Cortex of kidney (tissue), 1 donor: ENCODE measurements at places on chromosomes 5 and 9.

- no peak for DNase-seq
These were observed 208.6 kb downstream of the TSSK1B start for GRCh38 chr5:113226116-113226736.

DNA sequence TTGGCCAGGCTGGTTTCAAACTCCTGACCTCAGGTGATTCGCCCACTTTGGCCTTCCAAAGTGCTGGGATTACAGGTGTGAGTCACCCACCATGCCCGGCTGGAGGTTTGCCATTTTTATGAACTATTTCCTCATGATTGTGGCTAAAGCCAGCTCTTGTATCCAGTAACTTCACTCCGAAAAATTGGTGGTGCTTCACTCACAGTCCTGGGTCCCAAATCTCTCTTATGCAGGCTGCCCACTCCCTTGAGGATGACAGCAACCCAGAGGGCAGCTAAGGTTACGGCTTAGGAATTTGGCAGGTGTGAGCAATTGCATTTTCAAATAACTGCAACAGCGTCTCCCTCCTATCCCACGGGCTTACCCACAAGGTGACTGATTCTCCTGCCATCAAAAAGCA lies 23.4 kb upstream of the FUBP3 start:
- DNase-seq, result no peak

GRCh38 chr5:135229122-135229521 lies 169.9 kb downstream of the MACROH2A1 start:
- DNase-seq, result no peak

DNA sequence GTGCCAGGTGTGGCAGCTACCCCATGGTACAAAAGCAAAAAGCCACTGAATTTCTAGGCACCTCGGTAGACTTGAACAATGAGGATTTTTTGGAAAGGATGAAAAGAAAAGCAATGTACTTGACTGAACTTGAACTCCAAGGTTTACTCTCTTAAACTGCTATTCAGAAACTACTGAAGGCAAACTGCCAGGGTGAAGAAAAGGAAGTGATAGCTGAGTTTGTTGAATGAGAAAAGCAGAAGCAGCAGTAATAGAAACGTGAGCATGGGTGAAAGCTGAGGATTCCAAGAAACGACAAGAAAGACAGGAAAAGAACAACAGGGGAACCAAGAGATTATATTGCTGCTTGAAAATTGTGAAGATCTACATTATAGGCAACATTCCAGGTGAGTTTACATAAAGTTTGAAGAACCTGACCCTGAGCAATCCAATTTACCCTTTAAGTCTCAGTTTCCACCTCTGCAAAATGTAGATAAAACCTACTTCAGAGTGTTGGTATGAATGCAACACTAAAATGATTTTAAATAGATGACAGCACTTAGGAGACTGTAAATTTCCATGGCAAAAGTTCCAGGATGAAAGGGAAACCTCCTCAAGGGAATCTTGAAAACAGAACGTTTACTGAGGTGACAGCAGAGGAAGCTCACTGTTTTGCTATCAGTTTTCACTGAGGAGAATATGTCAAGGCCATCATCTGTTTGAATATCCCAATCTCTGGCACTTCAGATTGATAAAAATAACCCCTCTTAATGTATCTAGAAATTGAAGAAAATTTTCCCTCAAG lies 245.8 kb downstream of the SPATA31D1 start:
- DNase-seq, result no peak

- DNase-seq, result no peak
These were observed 19.7 kb downstream of the RAI14 start for GRCh38 chr5:34675857-34676256.

DNA sequence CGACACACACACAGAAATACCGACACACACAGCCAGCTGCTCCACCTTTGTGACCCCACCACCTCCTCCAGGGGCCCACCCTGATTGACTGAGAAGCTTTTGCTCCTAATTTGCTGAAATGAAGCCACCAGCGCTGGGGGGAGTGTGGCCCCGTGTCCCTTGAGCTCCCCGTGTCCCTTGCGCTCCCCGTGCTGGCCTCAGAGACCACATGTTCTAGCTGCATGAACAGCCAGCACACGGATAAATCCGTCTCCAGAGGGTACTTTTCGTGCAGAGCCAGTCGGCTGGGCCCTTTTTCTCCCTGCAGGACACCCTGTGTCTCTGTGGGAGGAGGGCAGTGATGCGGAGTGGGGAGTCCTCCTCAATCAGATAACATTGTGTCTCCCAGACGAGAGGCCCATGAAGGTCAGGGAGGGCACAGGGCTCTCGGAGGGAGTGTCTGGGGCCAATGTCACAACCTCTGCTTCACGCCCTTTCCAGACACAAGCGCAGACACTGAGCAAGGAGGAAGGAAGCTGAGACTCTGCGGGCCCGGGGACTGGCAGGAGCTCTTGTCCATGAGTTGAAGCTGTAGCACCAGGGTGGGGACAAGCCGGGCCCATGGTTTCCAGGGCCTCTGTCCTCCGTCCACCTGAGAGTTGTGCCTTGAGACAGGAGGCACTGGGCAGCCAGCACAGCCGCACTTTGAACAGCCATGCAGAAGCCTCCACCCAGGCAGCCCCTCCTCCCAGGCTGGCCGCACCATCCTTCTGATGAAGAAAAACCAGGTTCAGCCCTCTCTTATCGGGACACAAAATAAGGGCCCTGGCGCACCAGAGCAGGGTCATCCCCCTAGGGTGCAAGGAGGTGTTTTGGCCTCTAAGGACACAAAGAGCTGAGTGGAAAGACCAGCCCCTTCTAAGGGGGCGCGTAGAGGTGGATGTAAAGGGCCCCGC lies 36.4 kb upstream of the SLC6A19 start:
- no peak for DNase-seq

GRCh38 chr9:27572566-27572917 lies 739 bp downstream of the C9orf72 start:
- DNase-seq, result no peak

GRCh38 chr5:127650649-127651048 lies 1.8 kb downstream of the CTXN3 start:
- no peak for DNase-seq

GRCh38 chr5:53326424-53327153 lies 153.8 kb upstream of the FST start:
- no peak for DNase-seq

GRCh38 chr5:111779922-111780292 lies 22.9 kb upstream of the NREP start:
- DNase-seq, result no peak

GRCh38 chr5:78568676-78569075 lies 79.9 kb downstream of the LHFPL2 start:
- no peak for DNase-seq

GRCh38 chr9:40913928-40914673 lies 214.4 kb downstream of the FOXD4L6 start:
- no peak for DNase-seq

GRCh38 chr5:138824516-138824915 lies 50.6 kb downstream of the LRRTM2 start:
- no peak for DNase-seq
